ENCODE measurements at places on chromosomes 13 and 19.

DNA sequence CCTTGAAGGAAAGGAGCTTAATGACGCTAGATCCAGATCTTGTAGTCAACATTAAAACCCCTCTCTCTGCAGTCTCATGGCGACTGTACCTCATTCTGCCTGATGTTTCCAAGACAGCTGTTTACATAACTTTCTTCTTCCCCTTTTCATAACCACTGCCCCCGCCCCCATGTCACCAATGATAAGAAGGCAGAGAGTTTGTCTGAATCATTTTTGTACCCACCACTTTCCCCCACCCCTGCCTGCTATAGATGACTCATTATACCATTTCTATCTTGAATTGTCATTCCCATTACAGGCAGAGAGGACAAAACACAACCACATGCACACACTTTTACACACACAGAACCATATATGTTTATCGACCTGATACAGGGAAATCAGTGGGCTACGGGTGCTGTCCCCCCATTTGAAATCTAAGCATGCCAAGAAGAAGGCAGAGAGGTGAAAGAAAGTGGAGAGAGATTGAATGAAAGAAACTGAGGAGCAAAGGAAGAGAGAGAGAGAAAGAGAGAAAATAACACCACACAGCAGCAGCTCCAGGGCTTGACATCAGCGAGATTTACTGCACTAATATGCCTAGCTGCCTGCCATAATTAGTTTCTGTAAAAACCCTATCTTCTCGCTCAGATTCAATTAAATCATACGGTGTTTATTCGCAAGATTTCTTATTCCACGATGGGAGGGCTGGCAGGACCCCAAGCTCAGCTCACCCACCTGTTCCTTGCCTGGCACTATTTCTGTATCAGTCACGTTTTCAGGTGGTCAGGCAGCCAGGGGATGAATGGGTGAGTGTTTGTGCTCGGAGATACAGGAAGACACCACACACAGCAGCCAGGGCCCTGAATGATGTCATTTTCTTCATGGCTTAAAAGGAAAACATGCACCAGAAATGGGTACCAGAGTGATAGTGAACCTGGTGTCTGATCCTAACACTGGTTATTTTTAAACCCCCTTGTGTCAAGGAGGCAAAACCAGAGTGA is 114.3 kb upstream of the SERP2 start:
- DNase-seq = no peak

DNA sequence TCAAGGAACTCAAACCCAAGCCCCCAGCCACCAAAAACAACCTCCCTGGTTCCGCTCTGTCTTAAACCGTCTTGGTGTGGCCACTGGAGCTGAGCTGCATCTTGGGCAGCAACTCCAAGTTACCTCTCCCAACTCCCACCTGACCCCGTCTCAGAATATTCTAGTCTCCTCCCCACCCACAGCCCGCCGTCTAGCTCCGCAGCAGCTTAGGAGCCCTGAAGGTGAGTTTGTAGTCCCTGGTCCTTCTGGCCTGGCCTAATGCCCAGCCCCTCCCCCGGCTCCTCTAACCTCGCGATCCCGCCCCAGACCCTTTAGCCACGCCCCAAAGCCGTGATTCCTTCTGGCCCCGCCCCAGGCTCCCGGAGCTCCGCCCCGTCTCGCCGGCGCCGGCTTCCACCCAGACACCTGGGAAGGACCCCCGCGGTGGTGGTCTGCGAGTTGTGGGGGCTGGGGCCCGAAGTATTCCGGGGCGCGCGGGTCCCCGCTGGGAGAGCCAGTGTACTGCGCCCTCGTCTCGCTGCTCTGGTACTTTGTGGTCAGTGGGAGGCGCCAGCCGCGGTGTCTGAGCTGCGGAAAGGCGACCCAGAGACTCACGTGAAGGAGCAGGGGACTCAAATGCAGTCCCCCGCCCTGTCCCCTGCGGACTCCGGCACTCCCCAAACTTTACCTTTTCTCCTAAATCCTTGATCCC is 2.5 kb upstream of the LHB start:
- peak; percentile 62 for DNase-seq

- no peak for DNase-seq
Measured at GRCh38 chr13:44785401-44785800, 203.9 kb downstream of the NUFIP1 start.

- no peak for DNase-seq
Measured at GRCh38 chr13:30577401-30577852, 40.3 kb upstream of the USPL1 start.

- DNase-seq = no peak
Measured at GRCh38 chr13:99265162-99265800, 7.1 kb upstream of the GPR18 start.

DNA sequence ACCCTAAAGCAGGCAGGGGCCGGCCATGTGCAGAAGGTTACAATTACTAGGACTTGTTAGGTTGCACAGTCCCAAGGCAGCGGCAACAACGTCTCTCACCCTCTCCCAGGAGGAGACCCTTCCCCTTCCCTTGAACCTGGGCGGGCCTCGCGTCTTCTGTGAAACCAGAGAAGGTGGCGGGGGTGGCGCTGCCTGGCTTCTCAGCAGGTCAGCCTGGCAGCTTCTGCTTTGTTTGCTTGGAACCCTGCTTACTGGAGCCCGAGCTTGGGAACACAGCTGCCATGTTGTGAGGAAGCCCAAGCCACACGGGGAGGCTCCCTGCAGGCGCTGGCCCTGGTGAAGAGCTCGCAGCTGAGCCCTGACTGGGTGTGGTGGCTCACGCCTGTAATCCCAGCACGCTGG is 15.5 kb downstream of the MKNK2 start:
- DNase-seq = no peak

DNA sequence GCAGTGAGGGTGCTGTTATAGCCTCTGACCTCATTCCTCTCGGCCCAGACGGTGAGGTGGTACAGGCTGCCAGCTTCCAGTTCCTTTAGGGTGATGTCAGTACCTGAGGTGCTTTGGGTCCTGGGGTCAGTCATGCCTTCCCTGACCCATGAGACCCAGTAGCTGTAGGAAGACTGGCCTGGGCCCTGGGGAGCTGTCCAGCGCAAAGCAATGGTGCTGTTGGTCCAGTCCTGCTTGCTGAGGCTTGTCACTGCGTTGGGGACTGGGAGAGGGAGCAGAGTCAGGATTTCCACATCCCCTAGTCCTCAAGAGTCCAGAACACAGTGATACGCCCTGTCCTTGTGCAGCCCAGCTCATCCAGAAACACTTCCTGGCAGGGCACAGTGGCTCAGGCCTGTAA is 10.7 kb downstream of the PTPRH start:
- no peak for DNase-seq

DNA sequence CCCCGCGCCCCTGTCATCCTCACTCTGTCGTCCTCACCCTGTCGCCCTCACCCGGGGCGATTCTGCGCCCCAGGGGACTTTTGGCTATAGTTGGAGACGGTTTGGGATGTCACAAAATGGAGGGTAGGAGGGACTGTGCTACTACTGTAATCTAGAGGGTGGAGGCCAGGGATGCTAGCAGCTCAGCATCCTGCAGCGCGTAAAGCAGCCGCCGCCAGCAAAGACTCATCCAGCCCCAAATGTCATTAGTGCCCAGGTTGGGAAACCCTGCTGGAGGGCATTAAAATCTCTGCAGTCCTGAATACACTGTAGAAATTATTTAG is 362 bp downstream of the ZNF557 start:
- DNase-seq = no peak

- DNase-seq = peak; percentile 82
Measured at GRCh38 chr19:40802300-40803169, 3.5 kb downstream of the EGLN2 start.

DNA sequence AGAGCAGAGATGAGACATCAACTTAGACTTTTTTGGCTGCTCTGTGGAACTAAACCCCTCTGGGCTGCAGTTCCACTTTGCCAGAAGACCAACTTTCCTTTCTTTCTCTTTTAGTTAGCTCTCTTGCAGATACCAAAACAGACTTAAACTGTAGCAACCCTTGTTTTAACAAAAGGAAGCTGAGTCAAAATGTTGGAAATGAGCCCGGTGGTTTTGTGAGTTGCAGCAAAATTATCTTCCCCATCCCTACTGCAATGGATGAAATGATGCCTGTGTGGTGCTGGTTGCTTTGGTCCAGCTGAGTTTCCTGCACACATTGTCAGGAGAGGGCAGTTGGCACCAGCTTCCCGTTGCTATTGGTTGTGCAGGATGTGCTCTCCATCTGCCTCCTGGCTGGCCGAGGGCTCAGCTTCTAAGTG is 115.3 kb downstream of the LRCH1 start:
- DNase-seq = peak; percentile 66

DNA sequence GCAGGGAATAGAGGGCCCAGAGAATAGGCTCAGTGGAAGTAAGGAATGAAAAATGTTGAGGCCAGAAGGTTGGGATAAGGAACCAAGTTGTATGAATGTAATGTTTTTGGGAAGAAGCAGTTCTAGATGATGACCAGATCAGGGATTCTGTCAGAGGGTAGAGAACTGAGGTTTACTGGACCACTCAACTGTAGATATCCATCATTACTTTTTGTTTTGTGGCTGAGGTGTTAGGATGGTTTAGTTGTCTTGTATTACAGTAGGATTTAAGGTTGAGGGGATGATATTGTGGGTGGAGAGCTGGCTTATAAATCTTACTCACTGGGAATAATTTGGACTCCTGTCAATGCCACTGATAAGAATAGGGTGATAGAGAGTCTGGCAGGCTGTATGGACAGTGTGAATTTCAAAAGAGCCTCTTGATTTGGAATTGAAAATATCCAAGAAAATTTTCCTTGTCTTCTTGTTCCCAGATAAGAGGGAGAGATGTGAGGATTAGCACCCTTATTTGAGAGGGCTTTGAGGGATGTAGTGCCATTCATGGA is 22.6 kb downstream of the NDFIP2 start:
- DNase-seq = no peak

DNA sequence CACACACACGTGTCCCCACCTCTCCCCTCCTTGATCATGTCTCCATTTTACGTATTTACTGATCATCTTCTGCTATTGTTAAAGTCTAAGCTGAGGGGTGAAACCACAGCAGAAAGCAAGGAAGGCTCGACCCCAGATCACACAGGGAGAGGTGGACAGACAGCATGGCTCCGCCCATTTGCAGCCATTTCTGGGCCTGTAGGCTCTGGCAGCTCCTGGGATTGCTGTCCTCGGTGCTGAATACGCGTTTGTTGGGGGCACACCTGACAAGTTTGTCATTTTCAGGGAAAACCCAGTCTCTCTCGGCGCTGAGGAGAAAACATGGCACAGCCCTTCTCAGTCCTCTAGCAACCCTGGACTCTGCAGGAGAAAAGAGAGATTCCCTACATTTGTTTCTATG is 8.0 kb downstream of the TMEM86B start:
- no peak for DNase-seq

DNA sequence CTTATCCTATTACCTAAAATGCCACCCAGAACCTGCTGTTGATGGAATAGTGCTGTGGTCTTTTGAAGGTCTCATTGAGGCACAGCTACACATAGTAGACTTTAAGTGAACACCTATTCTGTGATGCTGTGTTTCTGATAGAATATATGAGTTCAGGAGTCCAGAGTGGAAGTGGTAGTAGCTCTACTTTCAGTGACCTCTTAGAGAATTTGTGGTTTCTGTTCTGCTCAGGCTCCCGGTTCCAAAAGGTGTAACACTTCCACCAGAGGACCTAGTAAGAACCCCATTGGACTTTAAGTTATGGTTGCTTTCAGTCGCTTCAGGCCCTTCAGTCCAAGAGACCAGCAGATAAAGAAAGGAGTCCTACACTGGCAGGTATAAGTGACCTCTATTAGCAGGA is 11.4 kb upstream of the MYCBP2 start:
- no peak for DNase-seq

DNA sequence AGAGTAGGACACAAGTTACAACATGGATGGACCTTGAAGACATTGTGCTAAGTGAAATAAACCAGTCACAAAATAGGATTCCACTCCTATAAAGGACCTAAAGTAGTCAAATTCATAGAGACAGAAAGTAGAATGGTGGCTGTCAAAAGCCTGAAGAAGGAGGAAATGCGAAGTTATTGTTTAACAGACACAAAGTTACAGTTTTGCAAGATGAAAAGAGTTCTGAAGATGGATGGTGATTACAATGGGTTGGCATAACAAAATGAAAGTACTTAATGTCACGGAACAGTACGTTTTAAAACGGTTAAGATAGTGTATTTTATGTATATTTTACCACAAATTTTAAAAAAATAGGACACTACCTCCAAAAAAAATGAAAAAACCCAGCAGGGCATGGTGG is 34.8 kb downstream of the FOXO1 start:
- DNase-seq = no peak

DNA sequence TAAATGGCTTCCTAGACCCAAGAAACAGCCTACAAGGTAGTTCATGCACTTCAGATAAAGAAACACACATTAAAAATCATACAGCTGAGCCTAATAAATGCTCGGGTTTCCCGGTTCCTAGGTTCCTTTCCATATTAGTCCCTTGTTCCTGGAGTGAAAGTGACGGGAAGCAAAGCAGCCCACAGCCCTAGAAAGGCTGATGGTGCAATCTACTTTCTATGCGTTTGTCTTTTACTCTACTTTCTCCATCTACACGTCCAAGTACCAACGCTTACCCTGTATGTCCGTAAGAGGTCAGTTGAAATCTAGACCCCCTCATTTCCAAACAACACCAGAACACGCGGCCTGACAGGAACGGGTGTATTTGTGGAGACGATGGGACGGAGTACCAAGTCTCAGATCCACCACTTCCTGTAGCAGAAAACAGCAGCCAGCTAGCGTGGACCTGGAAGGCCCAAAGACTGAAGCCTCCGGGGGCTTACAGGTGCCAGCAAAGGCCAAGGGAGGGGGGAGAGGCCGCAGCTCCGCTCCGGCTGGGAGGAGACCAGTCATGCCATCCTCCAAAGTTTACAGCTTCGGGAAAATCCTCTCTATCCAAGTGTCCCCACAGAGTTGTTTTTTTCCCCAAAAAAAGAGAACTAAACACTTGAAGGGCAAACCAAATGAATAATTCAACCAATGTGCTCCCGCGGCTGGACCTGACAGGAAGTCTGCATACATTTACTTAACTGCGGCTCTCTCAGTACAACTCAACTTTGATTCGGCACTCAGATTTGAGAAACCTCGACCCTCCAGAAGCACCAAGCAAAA is 34.1 kb downstream of the STK24 start:
- no peak for DNase-seq

- peak; percentile 59 for DNase-seq
Measured at GRCh38 chr19:17522988-17523872, 11.8 kb downstream of the PGLS start.

DNA sequence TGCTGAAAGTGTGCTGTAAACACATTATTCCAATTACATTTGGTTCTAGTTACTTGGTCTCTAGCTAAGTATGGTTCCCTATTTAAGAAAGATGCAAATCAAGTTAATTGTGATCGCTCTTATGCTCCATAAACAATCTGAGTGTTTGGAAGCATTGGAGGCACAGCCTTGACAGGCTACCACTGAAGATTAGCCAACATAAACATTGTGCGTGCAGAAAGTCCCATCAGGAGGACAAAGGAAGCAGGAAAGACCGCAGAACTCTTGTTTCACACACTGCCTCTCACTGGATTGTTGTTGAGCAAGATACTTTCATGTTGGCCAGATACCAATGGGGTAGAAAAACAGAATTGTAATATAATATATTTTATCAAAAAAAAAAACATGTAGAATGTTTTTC is 814.4 kb downstream of the EFNB2 start:
- DNase-seq = no peak

GRCh38 chr13:101454767-101455166 is 2.3 kb downstream of the ITGBL1 start:
- no peak for DNase-seq

Data from heart left ventricle (tissue), 16 donors.